Mucosa of descending colon (tissue), 3 donors: ENCODE measurements at places on chromosomes 1 and 21.

DNA sequence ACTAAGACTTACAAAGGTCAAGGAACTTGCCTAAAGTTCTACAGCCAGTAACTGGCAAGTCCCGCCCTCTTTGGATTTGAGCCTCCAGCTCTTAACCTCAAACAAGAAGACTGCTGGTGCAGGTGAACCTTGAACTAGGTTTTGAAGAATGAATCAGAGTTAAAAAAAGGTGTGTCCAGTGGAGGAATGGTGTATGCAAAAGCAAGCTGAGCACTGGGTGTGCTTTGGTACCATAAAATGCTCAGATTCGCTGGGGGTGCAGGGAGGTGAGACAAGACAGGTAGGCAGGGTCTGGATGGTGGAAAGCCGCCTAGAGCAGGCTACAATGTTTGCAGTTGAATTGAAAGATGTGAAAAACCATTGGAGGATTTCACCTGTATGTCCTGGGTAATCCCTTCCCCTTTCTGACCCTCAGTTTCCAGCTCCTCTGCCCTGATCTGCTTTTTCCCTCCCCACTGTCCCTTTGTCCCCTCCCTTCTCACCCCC, 39.8 kb downstream of the FOXD2 start:
- no peak for DNase-seq

DNA sequence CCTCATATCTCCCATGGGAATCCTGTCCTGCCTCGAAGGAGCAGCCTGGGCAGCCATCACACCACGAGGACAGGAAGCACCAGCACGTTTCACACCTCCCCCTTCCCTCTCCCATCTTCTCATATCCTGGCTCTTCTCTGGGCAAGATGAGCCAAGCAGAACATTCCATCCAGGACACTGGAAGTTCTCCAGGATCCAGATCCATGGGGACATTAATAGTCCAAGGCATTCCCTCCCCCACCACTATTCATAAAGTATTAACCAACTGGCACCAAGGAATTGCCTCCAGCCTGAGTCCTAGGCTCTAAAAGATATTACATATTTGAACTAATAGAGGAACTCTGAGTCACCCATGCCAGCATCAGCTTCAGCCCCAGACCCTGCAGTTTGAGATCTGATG, 8.7 kb downstream of the SLAMF8 start:
- no peak for DNase-seq

DNA sequence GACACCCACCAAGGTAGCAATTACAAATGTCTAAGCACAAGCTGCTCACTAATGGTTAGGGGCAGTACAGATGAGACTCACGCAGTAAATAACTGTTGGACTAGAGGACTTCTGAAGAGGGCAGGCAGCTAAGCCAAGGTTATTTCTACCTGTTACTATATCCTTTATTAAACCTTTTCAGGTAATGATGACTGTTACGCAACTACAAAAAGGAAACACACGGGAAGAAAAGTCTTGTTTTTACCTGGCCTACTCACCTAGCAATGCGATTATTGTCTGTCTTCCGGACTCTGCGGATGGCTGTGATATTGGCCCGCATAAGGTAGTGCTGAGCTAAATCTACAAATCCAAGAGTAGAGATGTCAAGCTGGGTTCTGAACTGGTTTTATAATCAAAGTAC, 17.8 kb upstream of the VHLL start:
- DNase-seq = no peak

DNA sequence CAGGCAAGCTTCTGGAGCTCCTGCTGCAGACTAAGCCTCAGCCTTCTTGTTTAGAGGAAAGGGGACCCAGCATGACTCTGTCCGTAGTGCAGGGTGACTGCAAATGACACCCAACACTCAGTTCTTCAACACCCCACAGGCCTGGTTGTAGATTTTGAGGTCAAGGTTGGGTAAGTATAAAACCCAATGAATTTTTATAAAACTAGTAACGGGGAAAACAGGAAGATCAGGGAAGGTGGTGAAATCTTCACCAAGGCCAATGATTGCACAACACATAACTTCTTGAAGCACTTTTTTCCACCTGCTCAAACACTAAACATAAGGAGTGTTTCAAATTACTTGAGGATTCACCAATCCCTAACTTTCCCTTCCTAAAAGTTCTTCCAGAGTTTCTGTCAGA, 89.4 kb upstream of the JAK1 start:
- DNase-seq = no peak

- DNase-seq = no peak
Measured at GRCh38 chr1:156439036-156439776, 61.4 kb downstream of the MEF2D start.

DNA sequence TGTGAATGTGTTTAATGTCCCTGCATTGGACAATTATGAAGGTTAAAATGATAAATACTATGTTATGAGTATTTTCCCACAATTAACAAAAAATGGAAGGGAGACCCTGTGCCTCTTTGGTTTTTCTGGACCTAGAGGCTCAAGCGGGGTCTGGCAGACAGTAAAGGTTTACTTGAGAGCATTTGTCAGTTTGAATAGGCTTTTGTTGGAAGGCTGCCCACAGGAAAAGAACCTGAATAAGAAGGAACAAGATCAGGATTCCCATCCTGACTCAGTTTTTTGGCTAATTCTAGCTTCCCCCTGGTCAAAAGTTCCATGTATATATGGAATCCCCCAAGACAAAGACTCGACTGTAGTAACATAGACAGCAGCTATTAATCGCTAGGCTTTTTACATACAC, 150.9 kb upstream of the JUN start:
- DNase-seq = no peak

- no peak for DNase-seq
Measured at GRCh38 chr1:215704089-215704860, 137.2 kb downstream of the KCTD3 start.

- DNase-seq = no peak
Measured at GRCh38 chr1:71086331-71086730, 5.5 kb upstream of the ZRANB2 start.

- no peak for DNase-seq
Measured at GRCh38 chr1:86650065-86650464, 54.3 kb upstream of the SH3GLB1 start.

DNA sequence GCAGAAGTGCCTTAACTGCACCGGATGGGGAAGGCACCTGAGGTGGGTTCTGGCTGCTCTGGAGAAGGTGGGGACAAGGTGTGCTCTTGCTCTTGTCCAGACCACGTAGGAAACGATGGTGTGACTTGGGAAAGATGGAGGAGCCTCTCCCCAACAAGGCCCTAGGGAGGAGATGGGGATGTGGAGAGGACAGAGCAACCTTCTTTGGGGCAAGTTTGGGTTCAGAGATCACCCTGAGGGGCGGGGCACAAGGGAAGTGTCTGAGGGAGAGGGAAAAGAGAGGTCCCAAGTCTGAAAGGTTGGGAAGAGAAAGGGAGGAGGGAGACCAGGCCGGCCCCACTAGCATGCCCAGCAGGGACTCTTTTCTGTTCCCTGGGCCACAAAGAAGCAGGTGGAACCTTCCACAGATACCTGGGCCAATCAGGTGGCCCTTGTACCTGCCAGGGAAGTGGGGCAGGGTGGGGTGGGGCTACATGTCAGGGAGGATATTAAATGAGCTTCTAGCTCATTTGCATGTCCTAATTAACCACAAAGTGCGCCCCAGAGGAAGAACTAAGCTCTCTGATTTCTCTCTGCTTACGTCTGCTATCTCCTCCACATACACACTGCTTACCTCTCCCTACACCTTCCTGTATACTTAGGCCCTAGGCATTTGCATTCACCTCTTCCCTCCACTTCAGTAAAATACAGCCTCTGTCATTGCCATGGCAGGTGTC, 15.9 kb downstream of the INKA2 start:
- DNase-seq = no peak
